Stimulated activated CD4-positive, alpha-beta T cell treated with anti-CD3 and anti-CD28 coated beads, Interleukin-4, amount 100 ng/mL, for 4 hours (primary cell): ENCODE measurements at places on chromosomes 3 and 15.

- DNase-seq: no peak
These were observed 32.2 kb upstream of the MUC13 start for GRCh38 chr3:124966521-124967445.

GRCh38 chr15:89775815-89776214 lies 317 bp upstream of the MESP2 start:
- no peak for DNase-seq

DNA sequence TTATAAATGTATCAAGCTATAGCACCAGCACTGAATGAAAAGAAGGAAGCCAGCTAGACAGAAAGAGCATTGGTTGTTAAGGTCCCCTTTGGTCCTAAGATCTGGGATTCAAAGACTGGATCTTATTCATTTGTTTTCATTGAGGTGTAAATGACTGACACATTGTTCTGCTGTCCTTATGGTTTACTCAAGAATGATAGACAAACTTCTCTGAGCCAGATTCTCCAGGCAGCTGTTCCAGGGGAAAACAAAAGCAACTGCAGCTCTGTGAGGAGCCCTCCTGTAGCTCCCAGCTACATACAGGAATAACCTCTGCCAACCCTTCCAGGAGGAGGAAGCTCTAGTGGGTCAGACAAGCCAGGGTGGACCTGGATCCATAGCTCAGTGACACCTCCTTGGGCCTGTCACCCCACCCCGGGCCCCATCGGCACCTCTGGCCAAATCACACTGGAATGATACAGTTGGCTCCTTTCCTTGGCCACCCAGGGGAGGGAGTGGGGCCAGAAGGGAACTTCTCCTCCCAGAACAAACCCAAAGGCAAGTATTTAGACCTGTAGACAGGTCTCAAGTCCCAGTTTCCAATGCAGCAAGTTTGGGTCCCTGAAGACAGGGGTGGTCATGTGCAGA lies 57.8 kb downstream of the ZNF621 start:
- DNase-seq: no peak

GRCh38 chr15:85609492-85609891 lies 185.2 kb downstream of the KLHL25 start:
- DNase-seq: no peak

- DNase-seq: no peak
These were observed 371.7 kb upstream of the RGMA start for GRCh38 chr15:93460717-93461116.

DNA sequence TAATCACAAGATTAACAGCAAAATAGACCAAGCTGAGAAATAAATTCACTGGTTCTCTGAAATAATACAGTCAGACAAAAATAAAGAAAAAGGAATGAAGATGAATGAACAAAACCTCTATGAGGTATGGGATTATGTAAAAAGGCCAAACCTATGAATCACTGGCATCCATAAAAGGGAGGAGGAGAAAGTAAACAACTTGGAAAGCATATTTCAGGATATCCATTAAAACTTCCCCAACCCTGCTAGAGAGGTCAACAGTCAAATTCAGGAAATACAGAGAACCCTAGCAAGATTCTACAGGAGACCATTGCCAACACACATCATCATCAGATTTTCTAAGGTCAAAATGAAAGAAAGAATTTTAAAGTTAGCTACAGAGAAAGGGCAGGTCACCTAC lies 649.7 kb upstream of the CBLB start:
- DNase-seq: no peak

GRCh38 chr3:37833302-37834186 lies 28.1 kb upstream of the CTDSPL start:
- DNase-seq: no peak

DNA sequence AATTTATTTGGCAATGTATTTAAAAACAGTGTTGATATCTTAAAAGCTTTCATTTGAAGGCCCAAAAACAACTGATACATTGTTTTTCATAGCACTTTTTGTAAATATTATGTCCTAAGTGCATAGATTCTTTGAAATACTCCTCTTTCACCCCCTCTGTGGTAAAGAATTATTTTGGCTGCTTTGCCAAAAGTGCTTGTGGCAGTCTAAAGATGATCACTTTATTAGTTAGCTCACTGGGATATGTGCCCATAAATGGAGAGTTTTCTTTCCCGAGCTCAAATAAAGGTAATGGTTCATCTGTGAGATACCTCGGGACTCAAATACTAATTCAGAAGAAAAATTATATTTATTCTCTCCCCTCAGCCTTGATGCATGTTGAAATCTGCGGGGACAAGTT lies 16.7 kb downstream of the AKAP13 start:
- no peak for DNase-seq
